ENCODE measurements at places on chromosomes 11 and 22.

DNA sequence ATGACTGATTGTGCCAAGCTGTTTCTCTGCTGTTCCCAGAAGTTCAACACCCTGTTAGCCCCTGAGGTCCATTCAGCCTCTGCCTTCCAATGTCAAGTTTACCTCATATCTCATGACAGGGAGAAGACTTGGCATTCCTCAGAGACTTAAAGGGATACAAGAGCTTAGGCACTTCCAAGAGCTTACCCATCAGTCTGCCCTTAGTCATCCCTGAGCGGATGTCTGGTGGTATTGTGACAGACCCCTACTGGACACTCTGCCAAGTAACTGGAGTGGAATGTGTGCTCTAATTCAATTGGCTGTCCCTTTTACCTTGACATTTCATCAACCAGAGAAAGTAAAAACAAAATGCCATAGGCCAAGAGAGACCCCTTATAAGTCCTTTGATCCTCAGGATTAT is 151.5 kb downstream of the AASDHPPT start:
- DNase-seq: no peak

- DNase-seq: no peak
Measured at GRCh38 chr11:16410479-16410878, 54.1 kb upstream of the SOX6 start.

DNA sequence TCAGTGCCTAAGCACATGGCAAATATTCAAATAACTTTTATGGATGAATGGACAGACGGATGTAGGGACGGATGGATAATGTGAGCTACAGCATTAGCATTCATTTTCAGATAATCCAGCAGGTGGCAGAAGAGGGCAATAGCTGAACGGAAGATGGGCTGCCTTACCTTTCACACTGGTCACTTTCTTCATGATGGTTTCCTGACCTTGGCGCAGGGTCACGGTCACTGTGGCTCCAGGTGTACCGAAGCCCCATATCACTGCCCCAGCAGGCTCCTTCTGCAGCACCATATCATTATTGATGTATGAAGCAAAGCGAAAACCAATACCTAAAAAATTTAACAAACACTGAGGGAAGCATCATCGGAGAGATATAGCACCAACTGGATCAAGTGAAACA is 4.3 kb downstream of the SIAE start:
- no peak for DNase-seq

DNA sequence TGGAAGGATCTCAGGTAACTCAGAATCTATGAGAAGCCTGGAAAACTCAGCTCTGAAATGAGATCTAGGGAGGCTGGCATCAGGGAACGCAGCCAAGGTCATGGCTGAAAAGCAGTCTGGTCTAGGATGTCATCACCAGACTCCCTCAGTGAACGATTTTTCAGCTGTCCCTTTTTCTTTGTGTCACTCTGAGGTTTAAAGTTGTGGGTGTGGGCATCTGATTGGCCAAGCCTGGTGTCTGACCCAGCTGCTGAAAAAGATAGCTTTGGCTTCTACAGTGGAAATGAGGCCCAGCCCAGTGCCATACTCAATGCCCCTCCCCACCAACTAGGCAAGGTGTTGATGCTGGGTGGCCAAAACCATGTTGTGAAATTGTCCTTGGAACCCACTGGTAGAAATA is 14.5 kb downstream of the RPS3 start:
- no peak for DNase-seq

DNA sequence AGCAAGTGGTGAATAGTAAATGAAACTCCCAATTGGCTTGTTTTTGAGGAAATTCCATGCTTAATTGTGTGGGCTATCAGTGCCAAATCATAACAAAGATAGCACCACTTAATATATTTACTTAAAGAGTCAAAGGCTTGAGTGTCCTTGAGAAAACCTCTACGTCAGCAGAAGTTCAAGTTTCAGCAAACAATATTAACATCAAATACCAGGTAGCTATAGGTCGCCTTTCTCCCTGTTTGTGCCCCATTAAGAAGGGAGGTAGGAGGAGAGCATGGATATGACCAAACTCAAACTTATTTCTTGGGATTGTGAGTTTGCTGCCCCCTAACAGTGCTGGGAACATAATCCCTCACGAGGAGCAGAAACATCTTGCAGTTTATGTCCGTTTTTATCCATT is 105.6 kb upstream of the SYN3 start:
- DNase-seq: no peak

GRCh38 chr22:17980638-17981051 is 43.7 kb downstream of the MICAL3 start:
- DNase-seq: no peak

GRCh38 chr11:13134066-13134465 is 125.0 kb downstream of the RASSF10 start:
- DNase-seq: no peak

DNA sequence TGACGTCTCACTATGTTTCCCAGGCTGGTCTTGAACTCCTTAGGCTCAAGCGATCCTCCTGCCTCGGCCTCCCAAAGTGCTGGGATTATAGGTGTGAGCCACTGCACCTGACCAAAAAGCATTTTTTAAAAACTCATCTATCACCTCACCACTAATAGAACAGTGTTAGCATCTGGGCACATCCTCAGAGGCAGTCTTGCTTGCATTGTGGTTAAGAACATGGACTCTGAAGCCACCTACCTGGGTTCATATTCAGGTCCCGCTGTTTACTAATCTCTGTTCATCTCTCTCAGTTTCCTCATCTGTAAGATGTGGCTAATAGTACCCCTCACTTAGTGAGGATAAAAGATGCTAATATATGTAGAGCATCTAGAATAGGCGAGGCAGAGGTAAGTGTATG is 90.6 kb downstream of the PACS1 start:
- no peak for DNase-seq

- DNase-seq: no peak
Measured at GRCh38 chr22:49400136-49400940, 427.3 kb downstream of the BRD1 start.

Measured in NT2/D1 (cell line).